ENCODE measurements at places on chromosomes 3 and 15.

DNA sequence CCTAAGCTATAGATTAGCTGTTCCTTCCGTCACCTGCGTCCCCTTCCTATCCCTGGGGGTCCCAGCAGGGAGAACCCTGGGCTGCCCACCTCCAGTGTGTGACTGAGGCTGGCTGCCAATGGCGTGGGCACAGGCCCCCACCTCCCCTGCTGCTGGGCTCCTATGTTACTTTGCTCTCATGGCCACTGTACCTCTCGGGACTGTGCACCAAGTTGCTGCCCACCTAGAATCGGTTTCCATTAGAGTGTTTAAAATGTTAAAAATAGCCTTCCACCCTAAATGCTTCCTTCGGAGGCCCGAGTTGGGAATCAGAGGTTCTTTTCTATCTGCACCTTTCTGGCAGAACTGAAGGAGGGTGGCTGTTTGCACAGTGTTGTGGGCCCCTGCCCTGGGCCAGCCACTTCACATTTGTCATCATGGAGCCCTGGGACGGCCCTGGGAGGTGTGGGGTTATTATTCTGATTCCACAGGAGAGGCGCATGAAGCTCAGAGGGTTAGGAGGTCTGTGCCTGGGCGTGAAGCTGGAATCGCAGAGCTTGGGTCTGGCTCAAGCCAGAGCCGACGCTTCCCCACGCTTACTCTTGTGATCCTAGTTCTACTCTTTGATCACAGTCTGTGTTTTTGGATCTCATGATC, 29.1 kb downstream of the IRAK2 start:
- no peak for DNase-seq

- no peak for DNase-seq
Measured at GRCh38 chr3:136149667-136150066, 46.5 kb downstream of the MSL2 start.

GRCh38 chr3:127849368-127849767, 27.1 kb upstream of the MGLL start:
- DNase-seq = no peak

DNA sequence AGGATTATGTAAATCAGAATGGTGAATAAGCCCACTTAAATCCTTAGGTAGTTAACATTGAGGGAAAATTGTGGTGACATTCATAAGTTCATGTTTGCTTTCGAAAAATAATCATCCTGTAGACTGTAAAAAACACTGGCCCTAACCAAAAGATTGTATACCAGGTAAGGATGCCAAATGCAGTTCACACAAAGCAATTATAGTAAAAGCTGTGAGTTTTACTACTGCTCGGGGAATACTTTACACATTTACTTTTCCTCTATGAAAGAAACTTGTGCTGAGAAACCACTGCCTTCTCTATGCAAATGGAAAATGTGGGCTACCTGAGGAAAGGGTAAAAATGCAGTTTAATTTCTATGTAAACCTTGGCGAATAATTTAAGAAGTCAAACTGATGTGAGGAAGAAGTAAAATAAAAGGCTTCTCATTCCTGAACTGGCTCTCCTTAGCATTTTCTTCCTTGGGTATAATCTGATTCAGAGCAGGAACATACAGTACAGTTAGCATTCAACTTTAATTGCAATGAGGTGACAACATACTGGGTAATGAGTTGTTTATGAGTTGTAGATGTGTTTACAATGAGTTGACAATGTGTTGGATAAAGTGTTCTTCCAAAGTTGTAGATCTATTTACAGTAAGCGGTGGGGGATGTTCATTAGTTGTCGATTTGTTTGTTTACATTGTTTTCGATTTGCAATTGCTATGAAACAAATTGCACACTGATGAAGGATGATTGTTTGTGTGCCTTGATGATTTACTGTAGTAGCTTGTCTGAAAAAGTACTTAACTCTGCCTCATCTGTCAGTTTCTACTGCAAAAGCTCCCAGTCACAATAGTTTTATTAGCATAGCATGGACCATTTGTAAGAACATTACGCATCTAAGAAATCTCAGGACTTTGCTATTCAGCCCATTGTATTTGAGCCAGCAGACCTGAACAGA, 453.0 kb upstream of the DPH6 start:
- DNase-seq = no peak

DNA sequence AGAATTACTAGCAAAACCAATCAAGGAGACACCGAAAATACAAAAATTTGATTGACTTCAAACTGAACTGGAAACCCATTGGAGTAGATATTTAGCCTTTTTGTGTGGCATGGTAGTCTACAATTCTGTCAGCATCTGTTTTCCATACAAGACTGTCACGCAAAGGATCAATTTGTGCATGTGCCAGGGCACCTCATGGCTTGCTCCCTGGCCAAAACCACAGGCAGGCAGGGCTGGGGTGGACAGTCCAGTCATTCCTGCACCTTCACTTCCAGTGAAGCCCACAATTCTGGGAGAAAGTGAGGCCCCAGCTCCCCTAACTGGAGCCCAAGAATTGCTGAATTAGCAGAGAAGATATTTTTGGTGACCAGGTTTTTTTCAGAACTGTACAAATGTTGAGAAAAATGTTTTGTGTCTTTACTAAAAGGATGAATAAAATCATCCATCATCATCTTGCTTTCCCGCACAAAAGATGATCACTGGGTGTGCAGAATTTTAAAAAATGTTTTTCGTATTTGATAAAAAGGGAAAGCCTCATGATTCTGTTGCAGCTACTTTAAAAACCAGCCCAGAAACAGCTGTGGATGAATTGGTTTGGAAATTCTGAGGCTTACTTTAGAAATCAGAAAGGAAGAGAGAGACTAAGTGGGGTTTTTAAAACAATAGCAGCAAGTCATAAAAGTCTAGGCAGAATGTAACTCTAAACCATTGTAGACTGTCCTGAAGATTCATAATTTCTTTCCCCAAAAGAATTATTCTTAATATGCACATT, 86.4 kb downstream of the PCCB start:
- no peak for DNase-seq

GRCh38 chr3:167467848-167468611, 5.8 kb downstream of the SERPINI2 start:
- DNase-seq = no peak

DNA sequence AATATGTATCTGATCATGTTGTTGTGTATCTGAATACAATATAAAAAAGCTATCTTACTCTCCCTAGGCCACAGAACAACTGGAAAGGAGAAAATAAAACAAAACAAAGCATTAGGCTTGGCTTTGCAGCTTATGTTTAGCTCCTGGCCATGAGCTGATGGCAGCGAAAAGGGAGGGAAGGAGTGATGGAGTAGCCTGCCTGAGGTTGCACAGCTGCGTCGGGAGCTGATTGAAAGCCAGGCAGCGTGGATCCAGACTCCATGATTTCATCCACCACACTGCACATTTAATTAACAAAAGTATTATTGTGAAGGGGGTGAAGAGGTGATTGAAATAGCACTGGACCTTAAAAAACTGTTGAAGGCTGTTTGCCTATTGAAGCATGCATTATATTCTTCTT, 212.2 kb downstream of the GABRG3 start:
- DNase-seq = no peak

GRCh38 chr15:80447077-80447476, 42.9 kb downstream of the ARNT2 start:
- no peak for DNase-seq

DNA sequence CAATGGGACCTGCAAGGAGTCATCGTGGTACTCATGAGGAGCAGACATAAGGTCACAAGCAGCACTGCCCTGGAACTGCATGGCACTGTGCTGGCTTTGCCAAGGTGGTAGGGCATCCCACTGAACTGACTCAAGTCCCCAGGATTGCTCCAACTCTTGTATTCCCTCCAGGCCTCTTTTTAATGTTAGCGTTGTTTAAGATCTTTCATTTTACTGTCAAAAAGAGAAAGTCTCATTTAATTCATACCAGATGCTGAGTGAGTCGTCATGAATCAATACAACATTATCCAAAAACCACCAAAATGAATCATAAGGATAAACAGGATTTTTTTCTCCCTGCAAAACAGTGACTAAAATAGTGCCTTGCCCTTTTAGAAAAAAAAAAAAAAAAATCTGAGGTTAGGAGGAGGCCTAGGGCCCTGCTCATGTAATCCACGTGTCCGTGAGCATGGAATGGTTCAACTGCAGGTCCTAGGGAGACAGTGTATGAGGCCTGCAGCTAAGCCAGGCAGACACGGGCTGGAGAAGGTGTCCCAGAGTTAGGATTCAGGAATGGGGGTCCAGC, 36.7 kb upstream of the BLM start:
- peak; percentile 33 for DNase-seq

GRCh38 chr15:39226169-39226937, 354.5 kb upstream of the THBS1 start:
- no peak for DNase-seq

GRCh38 chr3:119395923-119396358, 67.5 kb downstream of the TMEM39A start:
- no peak for DNase-seq

DNA sequence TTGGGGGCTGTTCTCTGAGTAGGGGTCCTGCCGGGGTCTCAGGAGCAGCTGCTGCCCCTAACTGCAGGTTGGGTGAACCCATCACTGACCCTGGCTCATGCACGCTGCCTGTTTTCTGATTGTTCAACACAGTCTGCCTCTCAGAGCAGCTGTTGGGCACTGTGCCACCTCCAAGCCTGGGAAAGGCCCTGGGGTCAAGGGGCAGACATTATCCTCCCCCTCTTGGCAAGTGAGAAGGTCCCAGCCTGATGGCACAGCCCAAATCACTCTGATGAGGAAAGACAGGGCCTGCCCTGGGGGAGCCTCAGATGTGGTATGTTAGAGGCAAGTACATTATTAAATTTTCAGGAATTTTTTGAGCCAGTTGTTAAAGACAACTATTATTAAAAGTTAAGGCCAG, 14.1 kb upstream of the GNAT1 start:
- no peak for DNase-seq

GRCh38 chr15:41647262-41647661, 12.9 kb upstream of the MGA start:
- no peak for DNase-seq

DNA sequence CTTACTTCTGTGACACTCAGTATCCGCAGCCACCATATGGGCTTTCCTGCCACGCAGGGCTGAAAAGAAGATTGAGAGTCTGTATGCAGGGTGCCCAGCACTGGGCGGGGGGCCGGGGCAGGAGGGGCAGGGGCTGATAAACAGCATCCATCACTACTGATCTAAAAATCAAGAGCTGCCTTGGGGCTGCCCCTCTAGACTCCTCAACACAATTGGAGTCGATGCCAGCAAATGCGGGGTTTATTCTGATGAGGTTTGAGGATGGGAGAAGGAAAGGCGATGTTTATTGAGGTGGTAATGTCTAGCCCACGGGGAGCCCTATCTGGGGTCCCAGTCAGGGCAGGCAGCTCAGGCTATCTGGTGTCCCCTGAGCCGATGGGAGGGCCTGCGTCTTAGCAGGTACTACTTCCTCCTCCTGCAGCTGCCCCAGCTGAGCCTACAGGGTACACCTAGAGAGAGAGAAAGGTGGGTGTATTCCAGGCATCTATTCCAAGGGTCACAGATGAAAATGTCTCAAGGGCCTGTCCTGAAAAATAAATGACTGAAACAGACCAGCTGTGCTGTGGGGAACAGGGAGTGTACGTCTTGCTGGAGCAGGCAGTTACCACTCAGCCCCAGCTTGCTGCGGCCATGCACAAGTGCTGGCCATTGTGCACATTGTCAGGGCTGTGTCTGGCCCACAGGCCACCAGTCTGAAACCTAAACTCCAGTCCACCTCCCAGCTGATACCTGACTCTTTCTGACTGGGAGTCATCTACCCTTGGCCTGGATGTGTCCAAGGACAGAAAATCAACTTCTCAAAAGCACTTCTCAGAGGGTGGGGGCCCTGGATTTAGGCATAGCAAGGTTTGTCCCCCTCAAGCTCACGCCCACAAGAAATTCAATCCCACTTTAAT, 19.5 kb downstream of the ISG20 start:
- no peak for DNase-seq

DNA sequence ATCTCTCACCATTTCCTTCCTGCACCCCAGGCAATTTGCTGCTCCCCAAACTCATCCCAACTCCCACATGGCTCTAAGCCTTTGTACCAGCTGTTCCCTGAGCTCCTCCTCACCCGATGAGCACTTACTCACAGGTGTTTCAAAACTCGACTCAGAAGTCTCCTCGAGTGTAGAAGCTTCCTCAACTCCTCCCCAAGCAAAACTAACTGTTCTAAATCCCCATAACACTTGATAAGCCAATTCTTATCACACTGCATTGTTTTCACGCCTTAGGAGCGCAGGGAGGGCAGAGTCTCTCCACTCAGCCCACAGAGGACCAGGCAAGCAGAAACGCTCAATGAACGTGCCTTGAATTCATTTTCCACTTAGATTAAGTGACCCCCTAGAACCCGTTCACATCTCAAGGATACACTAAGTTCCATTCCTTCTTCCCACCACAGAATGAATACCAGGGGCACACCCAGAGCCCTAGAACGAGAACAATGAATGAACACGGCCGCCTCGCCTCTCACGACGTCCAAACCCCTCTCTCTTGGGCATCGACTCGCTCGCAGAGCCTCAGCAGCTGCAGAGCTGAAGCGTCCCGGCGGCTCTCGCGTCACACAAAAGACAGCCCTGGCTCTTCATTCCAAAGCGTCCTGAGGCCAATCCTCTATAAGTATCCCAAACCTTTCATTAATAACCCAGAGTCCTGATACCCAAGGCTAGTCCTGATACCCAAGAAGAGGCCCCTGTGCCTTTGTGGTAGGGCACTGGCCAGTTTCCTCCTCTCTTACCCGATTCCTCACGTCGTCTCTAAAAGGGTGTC, 1.1 kb downstream of the RAF1 start:
- no peak for DNase-seq

DNA sequence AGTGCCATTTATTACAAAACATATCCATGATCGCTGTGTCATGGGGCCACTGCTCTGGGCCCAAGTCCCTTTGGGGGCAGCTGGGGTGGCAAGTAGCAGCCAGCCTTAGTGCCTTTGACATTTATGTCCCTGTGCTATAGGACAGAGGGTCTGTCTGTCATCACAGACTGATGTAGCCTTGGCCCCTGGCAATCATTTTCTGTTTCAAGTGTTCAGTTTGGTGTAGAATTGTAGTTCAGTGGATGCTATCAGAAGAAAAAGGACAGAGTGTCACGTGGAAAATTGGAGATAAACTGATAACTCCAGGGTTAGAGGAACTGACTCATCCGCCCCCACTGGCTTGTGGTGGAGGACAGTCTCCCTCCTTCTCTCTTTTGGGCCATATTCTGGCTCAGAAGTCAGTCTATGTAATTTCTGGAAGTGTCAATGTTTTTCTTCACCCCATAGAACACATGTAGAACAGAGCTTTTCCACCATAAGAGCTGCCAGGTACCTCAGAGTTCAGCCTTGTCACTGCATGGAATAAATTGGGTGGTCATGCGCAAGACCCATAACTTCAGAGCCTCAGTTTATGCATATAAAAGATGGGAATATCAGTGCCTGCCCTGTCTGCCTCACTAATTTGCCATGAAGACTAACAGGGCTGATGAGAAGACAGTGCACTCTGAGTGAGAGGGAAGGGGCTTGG, 4.5 kb upstream of the MRPS22 start:
- DNase-seq = no peak

- no peak for DNase-seq
Measured at GRCh38 chr15:73375012-73375411, 6.3 kb upstream of the HCN4 start.

- no peak for DNase-seq
Measured at GRCh38 chr3:195101927-195102608, 168.9 kb downstream of the XXYLT1 start.

GRCh38 chr15:98311566-98312188, 336.7 kb upstream of the IGF1R start:
- peak; percentile 19 for DNase-seq

All from H54 (cell line).